ENCODE measurements at places on chromosomes 1 and 21.

- DNase-seq = no peak
Measured at GRCh38 chr1:178579095-178579494, 66.2 kb downstream of the TEX35 start.

GRCh38 chr1:205976708-205977401, 26.3 kb downstream of the RAB7B start:
- no peak for DNase-seq

DNA sequence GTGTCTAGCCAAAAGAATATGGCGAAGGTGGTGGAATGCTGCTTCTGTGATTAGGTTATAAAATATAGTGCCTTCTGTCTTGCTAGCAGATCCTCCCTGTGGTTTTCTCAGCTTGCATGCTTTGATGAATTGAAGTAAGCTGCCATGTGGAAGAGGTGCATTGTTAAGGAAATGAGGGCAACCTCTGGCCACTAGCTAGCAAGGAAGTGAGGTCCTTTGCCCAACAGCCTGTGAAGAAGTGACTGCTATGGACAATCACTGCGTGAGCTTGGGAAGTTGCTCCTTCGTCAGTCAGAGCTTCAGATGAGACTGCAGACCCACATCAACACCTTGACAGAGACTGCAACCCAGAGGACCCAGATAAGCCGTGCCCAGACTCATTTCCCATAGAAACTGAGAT, 109.4 kb downstream of the GIPC2 start:
- DNase-seq = no peak

DNA sequence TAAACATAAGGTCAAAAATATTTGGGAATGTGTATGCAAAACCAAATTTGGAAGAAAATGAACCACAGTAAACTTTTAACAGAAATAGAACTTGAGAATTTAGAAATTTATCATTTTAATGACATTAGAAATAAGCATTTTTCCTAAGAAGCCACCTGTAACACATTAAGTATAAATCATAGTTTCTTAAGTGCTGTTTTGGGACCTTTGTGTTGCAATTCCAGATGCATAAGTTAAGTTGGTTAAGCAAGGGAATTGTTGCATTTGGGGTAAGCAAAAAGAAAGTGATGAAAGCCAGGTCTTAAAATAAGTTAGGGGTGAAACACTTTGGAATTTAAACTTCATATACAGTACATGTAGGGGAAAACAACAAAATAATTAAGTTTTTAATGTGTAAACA, 49.8 kb downstream of the CDKN2C start:
- no peak for DNase-seq

DNA sequence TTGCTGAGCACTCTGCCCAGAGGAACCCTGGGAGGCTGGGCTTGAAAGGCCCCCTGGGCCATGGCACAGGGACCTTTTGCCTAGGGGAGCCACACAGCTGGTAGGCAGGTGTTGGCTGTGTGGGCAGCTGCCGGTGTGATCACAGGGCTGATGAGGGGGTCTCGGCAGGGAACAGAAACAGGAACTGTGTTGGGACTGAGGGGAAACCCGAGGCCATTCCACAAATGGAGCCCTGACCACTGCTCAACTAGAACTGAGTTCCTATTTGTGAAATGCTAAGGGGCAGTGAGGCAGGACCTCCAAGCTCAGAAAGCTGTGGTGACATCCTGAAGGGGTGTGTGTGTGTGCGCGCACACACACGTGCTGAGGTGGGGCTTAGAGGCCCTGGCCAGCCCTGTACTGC, 6.4 kb upstream of the THEM5 start:
- DNase-seq = no peak

DNA sequence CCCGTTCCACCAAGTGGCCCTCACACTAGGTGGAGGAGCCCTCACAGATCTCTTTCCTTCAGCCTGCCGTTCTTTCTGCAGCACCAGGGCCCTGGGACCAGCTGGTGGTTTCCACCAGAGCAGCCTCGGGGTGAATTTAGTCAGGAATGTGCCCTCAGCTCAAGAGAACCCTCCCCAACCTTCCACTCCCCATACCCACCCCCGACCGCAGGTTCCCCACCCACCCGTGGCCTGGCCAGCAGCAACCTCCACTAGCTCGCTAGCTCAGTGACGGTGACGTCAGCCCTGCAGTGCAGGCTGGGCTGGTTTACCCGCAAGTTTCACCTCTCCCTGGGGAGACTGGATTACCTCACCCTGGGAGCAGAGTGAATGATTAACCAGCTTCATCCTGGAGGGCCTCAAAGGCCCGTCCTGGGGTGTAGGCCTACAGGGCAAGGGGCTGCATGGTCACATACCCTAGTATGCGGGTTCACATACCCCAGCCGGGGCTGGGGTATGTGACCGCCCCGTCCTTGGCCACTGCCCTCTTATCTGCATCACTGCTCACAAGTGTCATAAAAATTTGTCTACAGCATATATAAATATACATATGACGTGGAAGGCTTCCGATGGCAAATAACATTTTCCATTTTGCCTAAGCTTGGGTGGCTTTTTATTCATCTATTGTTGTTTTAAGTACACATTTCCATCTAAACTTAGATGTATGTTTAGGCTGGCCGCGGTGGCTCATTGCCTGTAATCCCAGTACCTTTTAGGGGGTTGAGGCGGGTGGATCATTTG, 24.5 kb downstream of the ELF3 start:
- no peak for DNase-seq

- DNase-seq = no peak
Measured at GRCh38 chr21:44020551-44020950, 8.4 kb downstream of the TRAPPC10 start.

GRCh38 chr1:233998891-233999290, 94.4 kb downstream of the SLC35F3 start:
- DNase-seq = no peak

DNA sequence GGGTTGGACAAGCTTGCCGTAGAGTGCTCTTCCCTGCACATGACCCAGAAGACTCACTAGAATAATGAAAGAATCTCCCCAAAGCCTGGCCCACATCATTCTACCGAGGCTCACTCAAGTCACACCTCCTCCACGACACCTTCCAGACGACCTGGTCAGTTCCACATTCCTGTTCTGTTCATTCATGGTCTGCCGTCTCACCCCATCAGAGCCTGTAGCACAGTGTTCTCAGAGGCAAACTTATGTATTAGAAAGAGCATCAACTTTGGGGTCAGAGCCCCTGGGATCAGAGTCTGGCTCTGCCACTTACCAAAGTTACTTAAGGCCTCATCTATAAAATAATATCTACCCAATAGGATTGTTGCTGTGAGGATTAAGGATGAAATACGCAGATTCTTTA, 7.5 kb downstream of the OLFML3 start:
- no peak for DNase-seq

Measured in suppressor macrophage (primary cell).